ENCODE measurements at places on chromosomes 13 and 19. TPM values are rescaled to one million over a fixed set of nuclear protein-coding genes. Genes with fewer than 3 reads are reported as not detected.

AXL gene
- total RNA-seq: 0.42 TPM

RNF225 gene
- total RNA-seq: 0.55 TPM

IL12RB1 gene
- 20.5 TPM for total RNA-seq

PRR36 gene
- total RNA-seq: 0.30 TPM

THSD8 gene
- total RNA-seq: not detected

ACP5 gene
- 15.3 TPM for total RNA-seq

TMEM238 gene
- 14.2 TPM for total RNA-seq

CYP2A6 gene
- not detected for total RNA-seq

FCAR gene
- total RNA-seq: 0.96 TPM

STARD13 gene
- total RNA-seq: not detected

RGS9BP gene
- 0.14 TPM for total RNA-seq

FAM124A gene
- total RNA-seq: not detected

CCDC124 gene
- 28.1 TPM for total RNA-seq

RFPL4A gene
- not detected for total RNA-seq

CCL25 gene
- total RNA-seq: not detected

FAAP24 gene
- 1.4 TPM for total RNA-seq

GCDH gene
- total RNA-seq: 42.1 TPM

KLK8 gene
- total RNA-seq: not detected

PRX gene
- total RNA-seq: 1.5 TPM

FGF22 gene
- 0.49 TPM for total RNA-seq

PLPPR3 gene
- not detected for total RNA-seq

PLK5 gene
- 0.14 TPM for total RNA-seq

CCDC70 gene
- total RNA-seq: not detected

ZNF548 gene
- 68.3 TPM for total RNA-seq

CRTC1 gene
- 11.8 TPM for total RNA-seq

KCNN1 gene
- not detected for total RNA-seq

ATP1A3 gene
- 4.6 TPM for total RNA-seq

LRRC8E gene
- total RNA-seq: not detected

CASP14 gene
- total RNA-seq: not detected

C19orf33 gene
- total RNA-seq: not detected

CEACAM8 gene
- not detected for total RNA-seq

KASH5 gene
- not detected for total RNA-seq

CBY2 gene
- total RNA-seq: not detected
